Suprapubic skin (tissue), 4 donors: ENCODE measurements at places on chromosomes 6 and 20. TPM values are rescaled to one million over a fixed set of nuclear protein-coding genes. Genes with fewer than 3 reads are reported as not detected.

DNA sequence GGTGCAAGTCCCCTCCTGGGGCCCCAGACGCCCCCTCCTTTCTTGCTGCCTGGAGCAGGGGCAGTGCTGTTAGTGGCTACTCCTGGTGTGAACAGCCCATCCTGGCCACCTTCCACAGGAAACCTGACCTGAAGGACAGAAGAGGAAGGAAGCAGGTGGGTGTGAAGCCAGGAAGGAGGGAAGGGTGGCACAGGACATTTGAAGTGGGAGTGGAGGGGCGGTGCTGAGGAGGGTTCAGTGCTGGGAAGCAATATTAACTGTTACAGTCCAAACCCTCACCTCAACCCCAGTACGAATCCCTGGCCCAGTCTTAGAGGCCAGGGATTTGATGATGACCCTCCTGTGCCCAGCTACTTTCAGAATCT is 766 bp downstream of the PRICKLE4 start:
- no peak for DNase-seq

DNA sequence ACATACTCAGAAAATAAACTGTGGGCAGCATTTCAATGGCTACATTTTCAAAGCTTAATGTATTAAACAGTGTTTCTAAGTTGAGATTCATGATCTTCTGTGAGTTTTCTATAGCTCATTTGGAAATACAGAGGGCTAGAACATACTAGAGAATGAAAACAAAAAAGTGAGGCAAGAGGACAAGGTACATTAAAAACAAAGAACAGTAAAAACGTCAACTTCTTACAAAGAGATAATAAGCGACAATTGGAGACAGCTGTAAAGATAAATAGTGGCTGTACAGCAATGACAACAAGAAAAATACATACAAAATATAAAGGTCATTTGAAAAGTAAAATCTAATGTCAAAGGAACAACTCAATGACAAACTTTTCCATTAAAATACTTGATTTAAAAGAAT is 94.3 kb downstream of the REV3L start:
- no peak for DNase-seq

SAMD10 gene
- 7.2 TPM for total RNA-seq

DNA sequence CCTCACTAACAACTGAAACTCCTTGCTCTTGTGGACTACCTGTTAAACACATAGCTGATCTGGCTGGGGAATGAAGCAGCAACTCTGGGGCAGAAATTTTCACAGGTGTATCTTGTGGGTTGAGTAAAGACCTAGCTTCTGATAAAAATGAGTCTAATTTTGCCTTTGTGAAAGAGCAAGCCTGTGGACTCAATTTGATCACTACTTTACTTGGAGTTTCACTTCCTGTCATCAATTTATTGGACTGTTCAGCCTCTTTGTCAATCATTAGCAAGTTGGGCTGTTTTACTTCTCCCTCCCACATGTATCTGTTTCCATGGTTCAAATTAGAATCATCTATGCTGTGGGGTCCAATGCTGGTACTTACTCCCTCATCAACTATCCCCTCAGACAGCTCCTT is 29.6 kb upstream of the CRIP3 start:
- DNase-seq: no peak

- no peak for DNase-seq
These were observed 22.8 kb downstream of the PCMTD2 start for GRCh38 chr20:64278317-64278681.

OPN5 gene
- total RNA-seq: not detected
